Astrocyte of the cerebellum (primary cell): ENCODE measurements at places on chromosomes 2 and 18.

DNA sequence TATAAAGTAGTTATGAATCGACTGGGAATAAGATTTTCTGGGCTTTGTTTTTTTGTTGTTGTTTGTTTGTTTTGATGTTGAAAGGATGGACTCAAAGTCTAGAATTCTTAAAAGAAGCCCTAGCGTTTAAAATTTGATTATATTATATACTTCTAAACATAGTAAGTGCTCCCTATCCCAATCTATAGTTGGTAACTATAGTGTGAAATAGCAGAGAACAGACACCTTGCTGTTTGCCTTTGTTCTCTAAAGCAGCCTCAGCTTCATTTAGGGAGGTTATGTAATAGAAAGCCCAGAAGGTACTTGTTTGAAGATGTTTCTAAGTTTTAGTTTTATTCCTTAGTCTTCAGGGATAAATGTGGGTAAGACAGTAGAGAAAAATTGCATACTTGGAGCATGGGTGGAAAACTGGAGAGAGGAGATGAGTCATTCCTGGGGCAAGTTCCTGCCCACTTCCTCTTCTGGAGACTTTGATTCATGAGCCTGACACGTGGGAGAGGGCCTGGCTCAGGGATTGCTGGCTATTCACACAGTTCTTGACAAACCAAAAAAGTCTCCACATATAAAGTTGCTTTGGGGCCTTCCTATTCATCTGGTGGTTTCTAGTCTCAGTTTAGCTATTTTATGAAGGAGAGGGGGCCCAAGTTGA is 131.9 kb downstream of the MYO1B start:
- DNase-seq, result peak; percentile 88

DNA sequence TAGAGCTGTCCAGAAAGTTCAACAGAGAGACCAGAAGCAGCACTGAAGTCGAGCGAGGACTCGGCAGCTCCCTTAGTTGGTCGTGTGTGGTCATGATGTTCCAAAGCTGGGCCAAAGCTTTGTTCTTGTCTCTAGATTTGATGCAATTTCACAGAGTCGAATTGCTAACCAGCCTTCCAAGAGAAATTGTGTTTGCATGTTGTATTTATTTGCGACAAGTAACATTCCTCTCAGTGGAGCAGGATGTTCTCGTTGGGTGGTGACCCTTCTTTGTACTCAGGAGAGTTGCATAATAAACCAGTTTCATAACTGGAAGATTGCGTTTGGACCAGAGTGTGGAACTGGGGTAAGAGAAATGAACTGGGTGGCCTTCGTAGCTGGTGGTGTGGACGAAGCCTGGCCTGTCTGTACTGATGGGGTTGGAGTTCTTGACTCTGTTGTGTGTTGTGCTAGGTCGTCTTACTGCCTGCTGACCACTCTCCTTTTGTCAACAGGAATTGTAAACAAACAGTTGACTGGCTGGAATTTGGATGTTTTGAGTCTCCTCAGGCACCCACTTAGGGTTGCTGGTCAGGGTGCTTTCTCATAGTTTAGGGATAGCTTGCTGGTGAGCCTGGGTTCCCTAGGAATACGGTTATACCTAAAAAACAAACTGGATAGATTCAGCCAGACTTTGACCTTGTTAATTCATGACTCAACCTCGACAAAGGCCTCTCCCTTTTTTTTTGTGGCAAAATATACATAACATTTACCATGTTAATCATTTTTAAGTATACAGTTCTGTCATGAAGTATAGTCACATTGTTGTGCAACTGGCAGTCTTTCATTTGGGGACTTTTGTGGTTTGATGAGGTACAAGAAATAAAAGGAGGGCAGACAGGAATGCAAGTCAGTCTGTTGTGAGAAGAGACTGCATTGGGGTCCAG is 28.9 kb upstream of the TOGARAM2 start:
- DNase-seq, result no peak

DNA sequence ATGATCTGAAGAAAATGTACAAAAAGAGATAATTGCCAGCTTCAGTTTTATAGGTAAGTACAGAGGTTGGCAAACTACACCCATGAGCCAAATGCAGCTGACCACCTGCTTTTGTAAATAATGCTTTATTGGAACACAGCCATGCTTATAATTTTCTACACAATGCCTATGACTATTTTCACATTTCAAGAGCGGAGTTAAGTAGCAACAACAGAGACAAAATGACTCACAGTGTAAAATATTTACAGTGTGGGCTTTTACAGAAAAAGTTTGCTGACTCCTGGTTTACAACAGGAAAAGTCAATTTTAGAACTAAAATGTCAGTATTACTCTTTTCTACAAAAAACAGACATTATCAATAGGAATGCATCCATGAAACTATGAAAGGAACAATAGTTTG is 26.0 kb downstream of the CWC22 start:
- DNase-seq, result peak; percentile 51

DNA sequence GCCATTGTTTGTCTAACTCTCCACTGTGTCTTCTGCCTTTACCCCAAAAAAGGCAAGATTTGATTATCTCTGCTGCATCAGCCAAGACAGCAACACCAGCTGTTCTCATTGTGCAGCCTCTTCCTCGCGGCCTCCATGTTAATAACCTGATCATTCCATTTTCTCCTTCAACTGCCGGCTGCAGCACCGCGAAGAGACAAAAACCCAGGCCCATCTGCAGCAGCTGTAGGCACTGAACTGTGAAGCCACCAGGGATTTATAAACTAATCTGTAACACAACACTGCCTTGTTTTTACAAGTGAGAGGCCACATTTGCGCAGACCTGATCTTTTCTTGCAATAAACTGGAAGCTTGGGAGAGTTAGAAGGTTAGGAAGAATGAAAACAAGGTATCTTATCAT is 147.8 kb downstream of the SATB2 start:
- no peak for DNase-seq

- DNase-seq, result no peak
These were observed 55.3 kb upstream of the LAPTM4A start for GRCh38 chr2:20106746-20107145.

- no peak for DNase-seq
These were observed 14.3 kb downstream of the PAX3 start for GRCh38 chr2:222284466-222284865.

DNA sequence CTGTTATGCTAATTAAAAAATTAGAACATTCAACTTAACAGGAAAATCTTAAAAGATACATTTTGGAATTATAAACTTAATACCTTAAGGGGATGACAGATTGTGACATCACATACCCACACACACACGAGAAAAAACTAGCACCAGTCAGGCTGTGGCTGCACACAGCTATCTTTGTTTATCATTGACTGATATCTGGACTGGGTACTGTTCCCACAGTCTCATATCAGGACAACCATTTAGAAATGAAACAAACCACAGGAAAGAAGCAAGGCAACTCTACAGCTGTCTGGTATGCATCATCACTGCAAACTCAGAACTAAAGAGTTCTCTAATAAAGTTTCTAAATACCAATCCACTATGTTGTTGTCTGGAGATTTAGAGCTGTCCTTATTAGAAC is 210.9 kb upstream of the SMAD7 start:
- DNase-seq, result no peak

- DNase-seq, result no peak
These were observed 4.4 kb downstream of the ARHGAP25 start for GRCh38 chr2:68738906-68739594.

GRCh38 chr18:54835944-54836343 is 7.7 kb downstream of the RAB27B start:
- no peak for DNase-seq

DNA sequence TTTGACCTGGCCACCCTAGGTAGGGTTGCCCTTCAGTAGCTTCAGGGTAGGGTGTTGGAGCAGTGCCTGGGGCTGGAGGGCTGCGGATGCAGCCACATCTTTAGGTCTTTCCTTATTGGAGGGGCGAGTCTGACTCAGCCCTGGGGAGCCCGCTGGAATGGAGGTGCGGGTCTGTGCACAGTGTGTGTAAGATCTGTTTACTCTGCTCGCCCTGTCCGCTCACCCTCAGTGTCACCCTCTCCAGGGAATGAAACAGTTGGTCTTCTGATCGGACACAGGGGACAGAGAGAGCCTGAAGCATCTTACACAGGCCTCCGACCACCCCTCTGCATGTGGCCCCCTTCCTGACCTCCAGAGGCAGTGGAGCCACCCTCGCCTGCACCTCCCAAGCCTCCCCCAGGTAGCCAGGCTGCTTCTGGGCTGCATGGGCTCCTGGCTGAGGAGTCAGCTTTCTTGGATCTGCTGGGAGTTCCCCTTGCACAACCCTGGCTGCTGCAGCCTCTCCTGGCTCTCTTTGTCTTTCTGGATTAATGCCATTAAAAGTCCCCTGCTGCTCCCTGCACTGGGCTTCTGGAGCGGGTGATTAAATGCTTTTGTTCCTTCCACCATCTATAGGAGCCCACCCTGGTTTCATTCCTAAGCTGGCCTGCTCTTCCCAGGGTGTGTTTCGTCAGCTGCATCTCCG is 82.6 kb downstream of the ASB1 start:
- DNase-seq, result no peak

DNA sequence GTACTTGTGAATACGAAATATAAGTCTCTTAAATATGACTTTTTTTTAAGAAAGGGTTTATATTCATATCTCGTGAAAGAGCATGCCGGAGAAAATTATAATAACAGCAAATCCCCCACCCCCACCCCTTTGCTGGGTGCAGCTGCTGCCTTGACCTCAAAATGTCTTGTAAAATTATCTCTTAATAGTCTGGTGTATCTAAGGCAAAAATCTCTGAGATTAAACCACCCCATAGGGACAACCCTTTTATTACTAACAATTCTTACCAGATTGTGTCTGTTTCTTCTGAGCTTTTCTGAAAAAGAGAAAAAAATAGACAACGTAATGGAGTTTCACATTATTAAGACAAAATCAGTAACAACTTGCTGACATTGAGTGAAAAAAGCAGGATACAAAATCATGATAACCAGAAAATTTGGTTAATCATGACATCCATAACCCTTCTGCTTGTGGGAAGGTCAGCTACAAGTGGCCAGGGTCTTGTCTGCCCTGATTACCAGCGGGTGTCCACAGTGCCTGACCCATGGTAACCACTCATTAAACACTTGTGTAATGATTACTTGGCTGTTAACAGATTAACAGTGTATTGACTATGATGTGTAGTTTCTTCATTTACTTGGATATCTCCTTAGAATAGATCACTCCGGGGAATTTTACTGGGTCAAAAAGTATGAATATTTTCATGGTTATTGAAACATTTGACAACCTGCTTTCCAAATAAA is 1.5 kb downstream of the STRADB start:
- DNase-seq, result no peak

DNA sequence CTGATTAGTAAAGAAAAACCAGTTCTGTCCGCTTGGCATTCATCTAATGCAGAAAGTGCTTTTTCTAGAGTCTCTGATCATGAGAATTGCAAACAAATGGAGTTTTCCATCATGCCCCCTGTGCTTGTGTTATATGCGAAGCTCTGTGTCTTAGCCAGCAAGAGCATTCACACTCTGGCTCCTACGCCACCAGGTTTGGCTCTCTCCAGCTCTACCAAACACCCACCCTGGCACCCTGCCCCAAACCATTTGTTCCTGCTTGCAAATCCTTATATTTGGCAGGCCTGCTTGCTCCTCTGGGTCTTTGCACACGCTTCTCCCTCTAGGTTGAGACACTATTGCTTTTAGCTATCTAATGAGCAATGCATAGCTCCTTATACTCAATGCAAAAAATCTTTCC is 204.1 kb upstream of the CYRIA start:
- no peak for DNase-seq

DNA sequence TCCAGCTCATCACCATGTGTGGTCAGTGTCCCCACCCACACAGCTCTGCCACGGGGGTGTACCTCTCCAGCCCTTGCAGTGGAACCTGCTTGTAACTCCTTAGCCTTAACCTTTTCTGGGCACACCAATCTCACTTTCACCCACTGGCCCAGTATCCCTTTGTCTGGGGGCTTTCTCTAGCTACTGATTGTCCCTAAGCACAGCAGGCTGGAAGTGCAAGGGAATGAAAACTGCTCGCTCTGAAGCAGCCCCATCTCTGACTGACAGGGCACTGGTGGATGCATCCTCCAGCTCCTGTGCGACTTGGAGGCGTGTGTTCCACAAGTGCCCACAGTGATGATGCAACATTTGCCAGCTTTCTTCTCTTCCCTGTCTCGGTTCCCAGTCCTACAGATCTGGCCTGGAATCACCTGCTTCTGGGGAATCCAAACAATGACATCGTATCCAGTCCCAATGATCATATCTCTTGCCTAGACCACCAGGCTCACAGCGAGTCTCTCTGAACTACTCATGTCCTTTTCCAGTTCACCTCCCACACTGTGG is 33.6 kb downstream of the SCTR start:
- no peak for DNase-seq

GRCh38 chr2:16184945-16185660 is 244.8 kb downstream of the MYCN start:
- DNase-seq, result no peak

GRCh38 chr18:58902961-58903360 is 38.3 kb downstream of the ZNF532 start:
- no peak for DNase-seq

DNA sequence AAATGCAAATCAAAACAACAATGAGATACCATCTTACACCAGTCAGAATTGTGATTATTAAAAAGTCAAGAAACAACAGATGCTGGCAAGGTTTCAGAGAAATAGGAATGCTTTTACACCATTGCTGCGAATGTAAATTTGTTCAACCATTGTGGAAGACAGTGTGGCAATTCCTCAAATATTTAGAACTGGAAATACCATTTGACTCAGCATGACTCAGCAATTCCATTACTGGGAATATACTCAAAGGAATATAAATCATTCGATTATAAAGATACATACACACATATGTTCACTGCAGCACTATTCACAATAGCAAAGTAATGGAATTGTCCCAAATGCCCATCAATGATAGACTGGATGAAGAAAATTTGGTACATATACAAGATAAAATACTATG is 516.7 kb downstream of the ERBB4 start:
- peak; percentile 50 for DNase-seq

GRCh38 chr2:237648016-237648381 is 20.6 kb downstream of the LRRFIP1 start:
- no peak for DNase-seq

GRCh38 chr2:229226382-229226781 is 44.7 kb downstream of the PID1 start:
- no peak for DNase-seq

GRCh38 chr18:24055009-24055804 is 40.7 kb downstream of the TTC39C start:
- DNase-seq, result no peak

DNA sequence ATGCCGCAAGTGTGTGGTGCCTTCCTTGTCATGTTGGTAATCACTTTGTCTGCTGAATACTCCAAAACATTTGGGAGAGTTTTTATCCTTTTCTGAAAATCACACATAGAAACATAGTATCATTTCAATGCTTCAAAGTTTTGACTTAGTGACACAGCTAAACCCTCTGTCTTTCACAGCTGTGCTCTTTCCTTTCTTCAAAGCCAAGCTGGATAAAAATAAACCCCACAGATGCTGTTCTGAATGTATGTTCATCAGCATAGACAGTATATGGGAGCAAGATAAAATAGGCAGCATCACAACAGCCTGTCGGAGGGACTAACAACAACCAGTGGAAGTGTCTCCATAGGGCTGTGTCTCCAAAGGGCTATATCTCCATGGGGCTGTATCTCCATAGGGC is 331.3 kb upstream of the DCC start:
- no peak for DNase-seq
